ENCODE measurements at places on chromosomes 11 and 22.
A peak's percentile ranks its signal among the peaks of the same experiment; 100 is the strongest.

- no peak for DNase-seq
Observed at GRCh38 chr11:111851636-111852035, 19.7 kb downstream of the ALG9 start.

- no peak for DNase-seq
Observed at GRCh38 chr11:66373265-66373664, 1.7 kb upstream of the SLC29A2 start.

- no peak for DNase-seq
Observed at GRCh38 chr11:1740786-1741530, 9.4 kb downstream of the IFITM10 start.

DNA sequence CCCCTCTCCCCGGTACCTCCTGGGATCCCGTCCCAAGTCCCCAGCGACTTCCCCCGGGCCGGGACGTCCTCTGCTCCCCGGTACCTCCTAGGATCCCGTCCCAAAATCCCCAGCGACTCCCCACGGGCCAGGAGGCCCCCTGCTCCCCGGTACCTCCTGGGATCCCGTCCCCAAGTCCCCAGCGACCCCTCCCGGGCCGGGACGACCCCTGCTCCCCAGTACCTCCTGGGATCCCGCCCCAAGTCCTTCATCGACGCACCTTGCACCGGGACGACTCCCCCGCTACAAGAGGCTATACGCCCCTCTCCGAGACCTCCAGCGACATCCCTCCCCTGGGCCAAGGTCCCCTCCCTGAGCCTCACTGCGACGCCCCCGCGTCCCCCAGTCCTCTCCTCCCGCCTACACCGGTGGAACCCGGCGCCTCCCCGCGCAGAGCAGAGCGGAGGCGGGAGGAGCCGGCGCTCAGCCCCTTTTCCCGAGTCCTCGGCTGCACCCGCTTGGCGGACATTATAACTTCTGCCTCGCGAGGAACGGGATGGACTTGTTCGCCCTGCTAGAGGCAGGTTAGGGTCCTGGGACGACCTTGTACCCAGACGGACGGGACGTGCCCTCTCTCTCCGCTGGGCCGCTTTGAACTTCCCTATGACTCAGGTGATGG is 912 bp downstream of the KREMEN1 start:
- no peak for DNase-seq

GRCh38 chr22:48884786-48885185 is 942.9 kb downstream of the BRD1 start:
- no peak for DNase-seq

- DNase-seq, result no peak
Observed at GRCh38 chr22:30582788-30583545, 8.5 kb upstream of the GAL3ST1 start.

GRCh38 chr11:82692981-82693380 is 40.7 kb downstream of the FAM181B start:
- no peak for DNase-seq

DNA sequence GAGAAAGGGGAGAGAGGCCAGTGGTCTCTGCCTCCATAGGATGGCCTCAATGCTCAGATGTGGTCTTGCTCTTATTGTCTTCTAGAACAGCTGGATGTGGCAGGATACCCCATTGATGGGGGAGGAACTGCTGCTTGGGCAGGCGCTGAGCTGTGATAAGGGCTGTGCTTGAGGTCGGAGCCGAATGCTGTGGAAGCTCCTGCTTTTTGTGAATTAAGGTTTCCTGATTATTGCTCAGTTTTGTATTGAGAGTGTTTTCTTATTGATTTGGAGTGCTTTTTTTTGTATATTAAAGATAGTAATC is 57.2 kb downstream of the CABIN1 start:
- no peak for DNase-seq

DNA sequence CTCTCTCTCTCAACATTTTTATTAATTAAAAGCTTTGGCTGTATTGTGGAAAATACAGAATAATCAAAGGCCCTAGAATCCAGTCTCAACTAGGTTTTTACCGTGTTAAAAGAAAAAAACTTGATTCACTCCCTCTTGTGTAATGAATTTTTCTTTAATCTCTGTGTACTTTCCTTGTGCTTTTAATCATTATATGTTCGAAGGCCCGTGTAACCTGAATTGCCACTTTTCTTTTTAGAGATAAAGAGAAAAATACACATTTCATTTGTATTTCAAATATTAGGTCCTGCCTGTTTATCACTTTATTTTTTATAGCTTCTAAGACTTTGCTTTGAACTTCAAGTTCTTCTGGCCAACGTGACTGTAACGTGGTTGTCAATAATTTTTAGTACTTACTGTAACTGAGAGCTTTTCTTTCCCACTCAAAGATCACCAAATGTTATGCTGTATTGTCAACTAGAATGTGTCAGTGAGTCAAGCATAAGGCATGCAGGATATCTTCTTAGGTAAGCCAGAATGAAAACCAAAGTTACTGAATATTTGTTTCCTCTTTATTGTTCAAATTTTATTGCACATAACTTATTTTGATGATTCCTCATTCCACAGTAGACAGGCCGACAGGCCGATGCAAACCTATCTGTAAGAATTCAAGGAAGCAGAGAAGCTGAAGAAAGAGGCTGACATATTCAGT is 23.3 kb upstream of the FAR1 start:
- no peak for DNase-seq

GRCh38 chr11:45860764-45861510 is 13.7 kb downstream of the CRY2 start:
- DNase-seq, result no peak

DNA sequence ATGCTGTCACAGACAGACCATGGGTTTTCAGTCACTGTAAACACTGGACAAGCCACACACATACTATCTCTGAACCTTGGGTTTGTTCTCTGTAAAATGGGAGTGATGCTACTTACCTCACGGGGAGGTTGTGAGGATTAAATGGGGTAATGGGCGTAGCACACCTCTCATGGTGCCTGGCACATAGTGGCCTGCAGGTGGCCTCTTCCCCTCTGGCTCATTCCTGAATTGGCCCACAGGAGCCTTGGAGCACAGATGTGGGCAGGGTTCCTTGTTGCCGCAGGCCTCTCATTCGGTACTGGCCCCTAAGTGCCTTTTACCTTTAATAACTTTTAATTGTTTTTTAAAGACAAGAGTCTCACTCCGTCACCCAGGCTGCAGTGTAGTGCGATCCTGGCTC is 11.7 kb downstream of the MICAL2 start:
- no peak for DNase-seq

DNA sequence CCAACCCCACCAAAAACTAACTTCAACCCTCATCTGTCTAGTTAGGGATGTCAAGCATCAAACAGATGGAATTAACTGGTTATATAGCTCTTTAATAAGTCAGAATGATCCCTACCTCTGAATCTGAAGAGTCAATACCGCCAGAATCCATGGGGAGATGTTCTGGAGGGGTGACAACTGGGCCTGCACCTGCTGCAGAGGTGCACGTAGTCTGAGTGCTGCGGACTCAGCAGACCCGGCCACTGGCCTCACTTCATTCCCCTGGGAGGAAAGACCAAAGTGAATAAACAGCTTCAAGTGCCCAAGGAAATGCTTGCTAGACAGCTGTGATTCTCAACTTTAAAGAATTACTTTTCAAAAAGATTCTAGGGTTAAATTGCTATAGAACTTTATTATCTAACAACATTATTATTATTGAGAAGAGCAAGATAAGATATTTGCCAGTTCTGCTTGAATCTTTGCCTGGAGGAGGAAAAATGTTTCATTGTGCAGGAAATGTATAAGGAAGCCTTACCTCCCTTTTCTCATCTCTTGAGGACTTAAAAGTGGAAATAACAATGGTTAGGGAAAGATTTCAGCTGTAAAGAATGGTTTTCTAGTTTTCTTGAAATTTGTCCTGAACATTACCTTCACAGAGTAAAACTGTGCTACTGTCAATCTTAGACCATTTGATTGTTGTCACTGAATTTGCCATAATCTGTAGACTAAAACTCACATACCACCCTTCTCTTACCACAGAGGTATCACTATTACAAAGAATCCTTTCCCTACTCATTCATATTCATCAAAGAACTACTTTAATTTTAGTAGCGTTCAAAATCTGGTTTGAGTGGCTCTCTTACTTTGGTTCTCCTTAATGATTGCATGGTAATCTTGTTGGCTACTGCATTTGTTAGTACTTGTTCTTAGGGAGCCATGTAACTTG is 4.2 kb downstream of the XBP1 start:
- DNase-seq, result no peak

GRCh38 chr11:67252831-67253239 is 13.4 kb upstream of the GRK2 start:
- peak; percentile 37 for DNase-seq

DNA sequence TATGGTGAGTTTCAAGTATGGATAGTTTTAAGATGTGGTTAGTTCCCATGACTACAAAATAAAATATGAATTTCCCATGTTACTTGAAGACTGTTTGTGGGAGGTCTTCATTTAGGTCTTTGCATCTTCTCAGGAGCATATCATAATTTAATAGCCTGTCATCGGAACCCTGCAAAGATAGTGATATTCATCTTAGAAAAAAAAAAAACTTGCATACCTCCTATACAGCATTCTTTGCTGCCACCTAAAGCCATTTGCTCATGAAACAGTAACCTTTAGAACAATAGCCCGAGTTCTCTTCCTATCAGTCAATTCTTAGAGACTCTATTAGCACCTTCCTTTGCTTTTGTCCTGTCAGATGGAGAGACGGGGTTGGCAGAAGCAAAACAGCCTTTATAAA is 75.3 kb downstream of the ARFGAP2 start:
- DNase-seq, result no peak

Measured in anterior cingulate cortex (tissue), 58 donors.